ENCODE measurements at places on chromosomes 3 and 15.

DNA sequence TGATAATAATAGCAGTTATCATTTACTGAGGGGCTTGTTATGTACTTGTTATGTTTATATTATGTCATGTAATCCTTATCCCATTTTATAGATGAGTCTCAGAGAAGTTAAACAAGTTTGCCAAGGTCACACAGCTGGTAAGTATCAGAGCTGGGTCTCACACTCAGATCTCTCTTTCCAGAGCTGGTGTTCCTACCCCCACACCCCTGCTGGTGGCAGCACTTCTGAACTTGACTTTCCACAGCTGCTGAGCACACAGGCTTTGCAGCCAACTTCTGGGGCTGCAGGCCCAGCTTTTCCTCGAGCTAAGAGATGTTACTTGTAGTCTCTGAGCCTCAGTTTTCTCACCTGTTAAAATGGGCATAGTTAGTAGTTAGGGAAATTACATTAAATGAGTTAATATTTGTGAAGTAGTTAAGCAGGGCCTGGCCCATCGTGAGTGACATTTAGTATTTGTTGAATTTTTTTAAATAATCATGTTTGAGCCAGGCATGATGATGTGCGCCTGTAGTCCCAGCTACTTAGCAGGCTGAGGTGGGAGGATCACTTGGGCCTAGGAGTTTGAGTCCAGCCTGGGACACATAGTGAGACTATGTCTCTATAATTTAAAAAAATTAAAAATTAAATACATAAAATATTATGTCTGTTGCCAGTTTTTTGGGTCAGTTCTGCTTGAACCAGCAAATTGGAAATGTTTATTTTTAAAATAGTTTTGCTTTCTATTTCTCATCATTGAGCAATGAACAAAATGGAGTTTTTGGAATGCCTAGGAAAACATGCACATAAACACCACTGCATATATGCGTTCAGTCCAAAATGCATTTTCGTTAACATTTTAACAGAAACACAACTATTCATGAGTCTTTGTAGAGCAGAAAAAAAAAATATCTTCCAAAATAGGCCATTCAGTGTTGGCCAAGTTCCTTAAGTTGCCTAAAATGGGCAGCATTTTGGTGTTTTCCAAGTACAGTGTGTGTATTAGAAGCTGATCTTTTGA is 87.3 kb downstream of the SMAD6 start:
- no peak for DNase-seq

GRCh38 chr15:64824929-64825430 is 467 bp downstream of the PIF1 start:
- no peak for DNase-seq

DNA sequence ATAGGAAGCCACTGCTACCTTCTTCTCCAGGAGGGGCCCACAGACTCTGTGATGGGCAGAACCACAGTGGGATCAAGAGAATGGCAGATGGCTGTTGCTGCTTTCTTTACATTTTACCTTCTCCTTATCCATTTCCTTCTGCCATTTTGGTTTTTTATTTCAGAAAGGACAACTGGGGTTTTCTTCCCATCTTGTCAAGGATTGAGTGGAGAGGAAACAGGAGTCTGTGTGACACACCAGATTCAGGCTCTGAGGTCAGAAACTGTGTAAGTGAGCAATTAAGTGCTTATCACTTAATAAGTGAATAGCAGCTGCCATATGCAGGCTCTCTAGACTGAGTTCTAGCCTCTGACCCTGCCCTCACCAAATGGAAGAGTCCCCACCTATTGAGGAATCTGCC is 47.3 kb downstream of the ITGB5 start:
- DNase-seq, result no peak

DNA sequence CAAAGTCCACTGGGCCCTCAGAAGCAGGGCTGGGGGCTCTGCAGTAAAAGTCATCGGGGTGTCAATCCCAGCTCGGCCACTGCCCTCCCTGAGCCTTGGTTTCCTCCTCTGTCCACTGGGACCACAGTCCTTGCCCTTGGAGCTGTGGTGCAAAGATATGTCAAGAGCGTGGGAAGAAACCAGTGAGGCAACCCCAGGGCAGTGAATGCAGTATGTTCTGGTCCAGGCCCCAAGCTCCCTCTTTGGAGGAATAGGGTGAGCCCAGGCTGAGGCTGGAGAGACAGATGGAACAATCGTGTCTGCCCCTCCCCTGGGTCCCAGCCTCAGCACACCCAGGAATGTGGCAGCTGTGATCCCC is 779 bp downstream of the GRIP2 start:
- no peak for DNase-seq

- no peak for DNase-seq
Measured at GRCh38 chr3:27749643-27750042, 27.5 kb upstream of the EOMES start.

- DNase-seq, result no peak
Measured at GRCh38 chr3:161754420-161755053, 257.9 kb downstream of the OTOL1 start.

DNA sequence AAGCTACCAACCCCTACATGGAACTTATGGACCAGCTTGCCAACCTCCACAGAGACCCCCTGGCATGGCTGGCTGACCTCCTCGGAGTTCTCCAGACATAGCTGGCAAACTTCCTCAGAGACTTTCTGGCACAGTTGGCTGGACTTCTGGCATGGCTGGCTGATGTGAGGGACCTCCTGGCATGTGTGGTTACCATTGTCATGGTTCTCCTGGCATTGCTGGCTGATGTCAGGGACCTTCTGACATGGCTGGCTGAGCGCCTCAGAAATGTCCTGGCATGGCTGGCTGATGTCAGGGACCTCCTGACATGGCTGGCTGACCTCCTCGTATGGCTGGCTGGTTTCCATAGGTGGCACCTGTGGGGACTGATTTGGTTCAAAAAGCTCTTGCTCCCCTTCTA is 17.5 kb downstream of the MAP1A start:
- DNase-seq, result no peak

DNA sequence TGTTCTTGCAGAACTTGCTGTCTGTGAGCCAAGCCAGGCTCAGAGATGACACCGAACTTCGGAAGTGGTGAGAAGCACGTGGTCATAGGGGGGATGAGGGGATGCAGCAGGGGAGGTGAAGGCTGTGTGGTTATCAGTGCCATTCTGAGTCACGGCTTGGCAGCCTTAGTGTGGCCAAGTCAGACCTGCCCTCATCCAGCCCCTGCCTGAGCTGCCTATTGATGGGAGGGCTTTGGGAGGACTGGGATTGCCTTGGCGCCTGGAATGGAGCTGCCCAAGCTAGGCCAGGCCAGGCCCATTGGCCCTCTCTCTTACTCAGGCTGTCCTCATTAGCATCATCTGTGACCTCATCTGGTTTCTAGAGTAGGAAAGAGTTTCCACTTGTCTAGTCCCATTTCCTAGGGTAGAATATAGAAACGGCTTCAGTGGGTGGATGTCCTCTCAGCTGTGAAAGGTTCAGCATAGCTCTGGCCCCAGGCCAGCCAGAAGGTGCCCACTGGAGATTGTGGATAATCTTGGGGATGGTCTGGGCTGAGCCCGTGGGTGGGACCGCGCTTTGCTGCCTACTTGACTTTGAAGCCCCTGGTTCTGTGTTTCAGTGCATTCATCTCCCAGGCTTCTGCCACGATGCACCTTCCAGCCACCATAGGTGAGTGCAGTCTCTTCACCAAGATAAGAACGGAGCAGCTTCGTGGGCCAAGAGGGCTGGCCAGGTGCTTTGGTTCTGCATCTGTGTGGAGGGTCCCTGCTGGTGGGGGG is 7.2 kb downstream of the FAH start:
- no peak for DNase-seq

- no peak for DNase-seq
Measured at GRCh38 chr3:26960382-26960781, 337.8 kb downstream of the LRRC3B start.

DNA sequence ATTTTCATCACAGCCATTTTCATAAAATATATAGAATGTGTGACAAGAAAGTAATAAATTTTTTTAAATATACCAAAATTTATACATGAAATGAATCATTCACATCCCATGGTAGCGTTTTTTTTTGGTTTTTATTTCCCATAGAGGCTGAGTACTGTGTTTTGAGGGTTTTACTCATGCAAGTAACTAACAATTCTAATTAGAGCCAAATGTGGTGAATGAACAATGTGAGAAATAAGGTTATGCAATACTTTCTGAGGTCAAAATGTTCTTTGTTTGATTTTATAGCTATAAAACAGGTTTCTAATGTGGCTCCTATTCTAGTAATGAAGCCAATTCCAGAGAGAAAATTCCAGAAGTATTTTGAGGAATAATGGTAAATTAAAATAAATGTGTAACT is 386.8 kb downstream of the TBC1D5 start:
- DNase-seq, result no peak

DNA sequence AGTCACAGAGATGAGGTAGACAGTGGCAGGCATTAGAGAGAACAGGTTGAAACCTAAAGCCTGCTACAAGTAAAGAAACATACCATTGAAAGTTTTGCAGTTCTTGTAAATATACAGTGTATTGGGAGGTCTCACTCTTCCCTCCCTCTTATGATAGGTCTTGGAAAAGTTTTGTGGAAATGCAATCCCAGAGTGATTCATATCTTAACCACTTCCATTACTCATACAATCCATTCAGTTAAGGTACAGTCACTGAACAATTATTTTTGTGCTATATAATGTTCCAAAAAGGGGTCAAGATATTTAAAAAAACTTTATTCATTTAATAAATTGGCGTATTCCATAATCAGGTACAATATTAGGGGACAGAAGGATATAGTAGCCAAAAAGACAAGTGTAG is 737.7 kb upstream of the ALCAM start:
- no peak for DNase-seq

GRCh38 chr3:13569201-13569600 is 20.3 kb downstream of the FBLN2 start:
- DNase-seq, result no peak

DNA sequence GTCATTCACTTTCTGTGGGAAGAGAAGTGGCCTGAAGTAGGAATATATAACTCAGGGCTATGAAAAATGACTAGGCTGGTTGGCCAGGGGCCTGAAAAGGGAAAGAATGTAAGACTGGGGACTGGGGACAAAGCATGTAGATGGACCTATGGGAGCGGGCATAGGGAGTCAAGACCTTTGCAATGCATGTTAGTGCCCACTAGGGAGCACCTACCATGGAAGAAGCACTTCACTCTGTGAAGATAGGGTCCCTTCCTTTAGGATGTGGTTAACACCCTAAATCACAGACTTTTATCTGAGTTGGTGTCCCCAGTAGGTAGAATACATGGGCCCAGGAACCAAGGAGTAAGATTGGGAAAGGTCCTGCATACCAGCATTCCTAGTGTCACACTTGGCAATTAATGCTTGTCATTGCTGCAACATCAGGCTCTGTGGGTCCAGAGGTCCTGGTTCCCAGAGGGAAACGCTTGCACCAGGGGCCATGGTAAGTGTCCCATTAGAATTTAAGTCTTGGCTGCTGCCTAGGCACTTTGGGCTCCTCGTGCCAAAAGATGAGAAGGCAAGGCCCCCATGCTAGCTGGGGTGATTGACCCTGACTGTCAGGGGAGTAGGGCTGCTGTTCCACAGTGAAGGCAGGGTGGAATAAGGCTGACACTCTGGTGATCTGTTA is 79.6 kb downstream of the CRYGS start:
- no peak for DNase-seq

DNA sequence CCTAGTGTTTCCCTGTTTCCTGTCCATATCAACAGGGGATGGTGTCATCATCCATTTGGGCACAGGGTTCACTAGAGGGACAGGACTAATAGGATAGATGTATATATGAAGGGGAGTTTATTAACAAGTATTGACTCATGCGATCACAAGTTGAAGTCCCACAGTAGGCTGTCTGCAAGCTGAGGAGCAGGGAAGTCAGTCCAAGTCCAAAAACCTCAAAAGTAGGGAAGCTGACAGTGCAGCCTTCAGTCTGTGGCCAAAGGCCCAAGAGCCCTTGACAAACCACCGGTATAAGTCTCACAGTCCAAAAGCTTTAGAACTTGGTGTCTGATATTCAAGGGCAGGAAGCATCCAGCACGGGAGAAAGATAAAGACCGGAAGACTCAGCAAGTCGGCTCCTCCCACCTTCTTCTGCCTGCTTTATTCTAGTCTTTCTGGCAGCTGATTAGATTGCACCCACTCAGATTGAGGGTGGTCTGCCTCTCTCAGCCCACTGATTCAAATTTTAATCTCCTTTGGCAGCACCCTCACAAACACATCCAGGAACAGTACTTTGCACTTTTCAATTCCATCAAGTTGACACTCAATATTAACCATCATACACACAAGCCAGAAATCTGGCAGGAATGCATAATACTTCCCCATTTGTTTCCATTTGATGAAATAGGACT is 43.4 kb downstream of the CD200 start:
- DNase-seq, result no peak

- no peak for DNase-seq
Measured at GRCh38 chr3:169420429-169420828, 243.1 kb downstream of the MECOM start.

DNA sequence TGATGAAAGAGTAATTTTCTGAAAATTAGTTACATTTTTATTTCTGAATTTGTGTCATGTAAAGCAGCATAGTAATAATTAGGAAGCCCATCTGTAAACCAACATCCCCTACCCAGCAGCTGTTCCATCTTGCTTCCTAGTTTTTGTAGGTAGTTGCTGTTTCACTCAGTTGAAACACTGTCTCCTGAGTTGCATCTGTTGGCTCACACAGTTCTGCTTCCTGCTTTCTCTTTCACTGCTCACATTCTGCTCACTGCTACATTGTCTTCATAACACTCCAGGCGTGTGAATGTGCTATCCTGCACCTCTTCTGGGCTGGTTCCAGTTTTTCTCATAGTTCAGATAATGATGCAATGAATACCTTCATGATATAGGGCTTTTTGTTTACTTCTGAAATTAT is 123.4 kb downstream of the EPHB1 start:
- DNase-seq, result no peak

DNA sequence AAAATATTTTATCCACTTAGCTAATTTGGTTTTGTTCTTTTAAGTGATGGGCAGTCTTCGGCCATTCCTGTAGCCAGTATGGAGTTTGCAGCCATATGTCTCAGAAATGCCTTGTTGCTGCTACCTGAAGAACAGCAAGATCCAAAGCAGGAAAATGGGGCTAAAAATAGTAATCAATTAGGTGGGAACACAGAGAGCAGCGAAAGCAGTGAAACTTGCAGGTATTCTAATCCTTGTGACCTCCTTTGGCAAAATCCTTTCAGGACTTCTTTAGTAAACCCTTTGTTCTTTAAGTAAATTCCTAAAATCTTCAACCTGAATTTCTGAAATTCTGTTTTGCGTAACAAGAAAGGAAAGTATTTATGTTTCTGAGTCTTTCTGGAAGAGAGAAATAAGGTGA is 49.8 kb downstream of the CNOT10 start:
- DNase-seq, result no peak

- DNase-seq, result no peak
Measured at GRCh38 chr3:186620213-186621092, 7.6 kb downstream of the AHSG start.

- no peak for DNase-seq
Measured at GRCh38 chr3:177414093-177414492, 216.8 kb upstream of the TBL1XR1 start.

DNA sequence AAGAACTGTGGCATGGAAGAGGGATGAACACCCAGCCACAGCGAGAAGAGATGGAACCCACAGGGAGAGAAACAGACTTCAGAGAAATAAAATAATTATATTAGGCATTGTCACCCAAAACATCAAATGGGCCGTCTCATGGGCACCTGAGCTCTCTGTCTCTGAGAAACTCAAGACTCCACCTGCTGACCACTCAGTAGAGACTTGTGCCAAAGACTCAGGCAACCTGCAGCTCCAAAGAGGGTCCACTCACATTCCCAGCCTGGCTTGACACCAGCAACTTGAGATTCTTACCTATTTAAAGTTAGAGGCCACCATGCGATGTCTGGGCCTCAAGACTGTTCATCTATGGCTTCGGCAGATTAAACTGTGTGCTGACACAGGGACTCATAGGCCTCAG is 12.0 kb downstream of the SEMA5B start:
- no peak for DNase-seq

- DNase-seq, result no peak
Measured at GRCh38 chr3:60742606-60743145, 508.6 kb downstream of the FHIT start.

Measured in stimulated activated CD8-positive, alpha-beta memory T cell treated with anti-CD3 and anti-CD28 coated beads, Interleukin-7, amount 100 ng/mL, for 4 hours (primary cell).